Activated naive CD8-positive, alpha-beta T cell treated with anti-CD3 and anti-CD28 coated beads, Interleukin-2, amount 50 U/mL, for 24 hours (primary cell): ENCODE measurements at places on chromosomes 11 and 22.

GRCh38 chr11:71384561-71384960 lies 63.6 kb downstream of the DHCR7 start:
- no peak for DNase-seq

DNA sequence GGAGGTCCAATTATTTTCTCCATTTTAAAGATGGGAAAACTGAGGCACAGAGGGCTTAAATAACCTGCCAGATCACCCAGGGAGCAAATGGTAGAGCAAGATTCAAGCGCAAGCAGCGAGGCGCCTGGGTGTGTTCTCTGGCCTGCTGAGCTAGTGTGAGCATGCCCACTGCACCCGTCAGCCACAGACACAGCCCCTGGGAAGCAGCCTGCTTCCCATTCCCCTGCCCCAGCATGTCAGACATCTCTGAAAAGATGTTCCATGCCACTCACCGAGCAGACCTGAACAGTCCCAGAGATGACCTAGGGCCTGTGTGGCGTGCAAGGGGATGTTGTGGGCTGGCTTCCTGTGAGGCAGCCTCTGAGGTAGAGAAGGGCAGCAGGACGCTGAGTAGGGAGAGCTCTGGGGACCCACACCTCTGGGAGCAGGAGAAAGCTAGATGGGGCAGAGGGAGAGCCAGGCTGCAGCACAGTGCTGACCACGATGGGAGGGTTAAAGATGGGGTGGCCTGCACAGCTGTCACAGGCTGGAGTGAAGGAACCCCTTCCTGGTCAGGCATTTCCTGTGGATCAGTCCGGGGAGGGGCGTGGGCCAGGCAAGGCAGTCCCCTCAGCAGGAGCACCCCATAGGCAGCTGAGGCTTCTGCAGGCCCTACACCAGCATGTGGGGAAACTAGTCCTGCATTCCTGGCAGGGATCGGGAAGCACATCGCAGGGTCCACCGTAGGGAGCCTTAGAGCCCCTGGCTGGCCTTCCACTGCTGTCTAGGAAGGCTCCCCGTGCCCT lies 101.4 kb downstream of the GALNT18 start:
- no peak for DNase-seq

GRCh38 chr11:119493712-119494111 lies 70.7 kb upstream of the THY1 start:
- no peak for DNase-seq

- no peak for DNase-seq
These were observed 57.0 kb upstream of the BLID start for GRCh38 chr11:122173074-122173450.

DNA sequence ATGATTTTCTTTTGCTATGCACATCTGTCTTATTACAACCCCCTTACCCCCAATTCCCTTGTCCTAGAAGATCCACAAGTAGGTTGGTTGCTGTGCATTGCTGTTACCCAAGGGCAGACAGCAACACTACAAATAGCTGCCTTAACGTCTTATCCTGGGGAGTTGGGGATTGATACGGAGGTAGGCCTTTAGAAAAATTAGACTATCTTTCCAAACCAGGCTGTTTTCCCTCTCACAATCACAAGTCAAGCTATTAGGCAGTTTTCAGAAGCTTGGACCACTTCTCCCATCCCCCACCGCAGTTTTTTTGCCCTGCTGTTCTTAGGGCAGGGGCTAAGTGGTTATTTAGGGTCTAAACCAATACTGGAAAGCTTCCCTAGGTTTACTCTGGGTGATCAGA lies 2.8 kb upstream of the PHLDB1 start:
- no peak for DNase-seq

DNA sequence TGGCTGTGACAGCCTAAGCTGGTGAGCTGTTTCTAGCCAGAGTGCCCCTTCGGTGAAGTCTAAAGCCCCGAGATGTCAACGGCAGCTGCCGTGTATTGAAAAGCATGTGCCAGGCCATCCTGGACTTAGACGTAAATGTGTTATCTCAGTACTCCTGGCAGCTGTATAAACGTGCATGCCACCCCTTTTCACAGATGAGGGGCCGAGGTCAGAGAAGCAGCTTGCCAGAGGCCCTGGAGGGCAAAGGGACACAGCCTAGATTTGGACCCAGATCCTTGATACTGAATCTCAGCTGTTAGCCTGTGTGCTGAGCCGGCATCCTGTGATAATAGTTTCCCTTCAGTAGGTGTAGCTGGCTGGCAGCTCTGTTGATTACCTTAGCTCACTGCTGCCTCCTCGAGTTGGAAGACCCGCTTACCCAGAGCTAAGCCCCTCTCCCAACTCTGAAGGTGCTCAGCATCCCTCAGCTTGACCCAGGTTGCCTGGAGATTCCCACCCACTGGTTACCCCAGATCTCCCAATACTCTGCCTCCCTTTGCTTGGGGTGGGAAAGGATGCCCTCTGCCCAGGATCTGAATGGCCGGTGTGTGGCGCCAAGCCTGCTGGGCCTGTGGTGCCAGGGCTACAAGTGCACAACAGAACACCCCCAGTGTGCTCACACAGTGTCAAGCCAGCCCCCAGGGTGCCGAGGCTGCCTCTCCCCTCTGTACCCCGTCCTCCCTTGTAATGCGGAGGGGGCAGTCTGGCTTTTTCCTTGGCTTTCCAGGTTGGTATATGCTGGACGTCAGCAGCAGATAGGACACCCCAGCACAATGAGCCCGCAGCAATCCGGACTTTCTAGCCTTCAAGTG lies 59.8 kb upstream of the WNT7B start:
- DNase-seq, result peak; percentile 47

- no peak for DNase-seq
These were observed 7.7 kb upstream of the SLC22A8 start for GRCh38 chr11:63023222-63023814.

- no peak for DNase-seq
These were observed 123.4 kb downstream of the DSCAML1 start for GRCh38 chr11:117673602-117674001.

DNA sequence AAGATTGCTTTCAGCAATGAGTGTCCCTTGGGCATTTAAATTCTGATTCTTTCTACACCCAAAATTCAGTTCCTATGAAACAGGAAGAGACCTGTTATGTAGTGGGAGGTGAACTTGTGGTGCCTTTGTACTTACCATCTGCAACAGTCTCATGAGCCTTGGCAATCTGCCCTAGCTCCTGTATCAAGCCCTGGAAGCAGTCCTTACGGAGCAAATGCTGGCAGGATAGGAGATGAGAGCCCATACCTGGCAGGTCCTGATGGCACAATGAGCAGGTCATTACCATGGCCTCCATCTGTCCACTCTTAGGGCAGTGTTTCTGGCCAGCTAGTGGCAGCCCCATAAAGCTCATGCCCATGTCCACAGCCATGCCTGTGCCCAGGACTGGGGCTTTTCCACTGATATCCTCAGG lies 10.8 kb downstream of the TRIM66 start:
- no peak for DNase-seq

DNA sequence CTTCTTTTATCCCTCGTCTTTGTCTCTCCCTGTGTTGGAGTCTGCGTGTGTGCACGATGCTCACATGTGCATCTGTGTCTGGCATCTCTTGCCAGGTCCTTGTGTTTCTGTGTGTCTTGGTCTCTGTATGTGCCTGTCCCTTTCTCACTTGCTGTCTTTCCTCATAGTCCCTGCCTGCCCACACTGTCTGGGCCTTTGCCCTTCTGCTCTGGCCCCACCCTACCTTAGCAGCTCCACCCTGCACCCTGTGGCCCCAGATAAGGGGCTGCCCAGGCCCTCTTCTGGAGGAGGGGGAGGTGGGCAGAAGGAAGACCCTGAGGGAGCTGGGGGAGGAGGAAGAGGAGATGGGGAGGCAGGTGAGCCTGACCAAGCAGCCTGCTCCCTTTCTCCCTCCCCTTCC lies 2.8 kb downstream of the EHBP1L1 start:
- DNase-seq, result no peak

DNA sequence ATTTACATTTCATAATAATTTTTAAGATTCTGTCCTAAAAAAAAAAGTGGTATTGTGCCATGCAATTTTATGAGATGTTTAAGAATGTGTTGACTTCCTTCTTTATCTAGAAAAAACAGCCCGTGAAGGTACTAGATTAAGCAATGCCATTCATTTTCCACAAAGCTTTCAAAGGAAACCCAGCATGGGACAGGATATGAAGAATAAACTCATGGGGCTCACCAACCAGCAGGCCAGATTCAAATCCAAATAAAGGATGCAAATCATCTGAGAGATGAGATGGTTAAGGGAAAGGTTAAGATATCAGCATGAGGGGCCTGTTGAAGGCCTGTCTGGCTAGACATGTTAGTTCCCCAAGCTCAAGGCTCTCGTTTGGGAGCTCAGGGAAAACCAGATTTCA lies 199.1 kb downstream of the SWAP70 start:
- no peak for DNase-seq

DNA sequence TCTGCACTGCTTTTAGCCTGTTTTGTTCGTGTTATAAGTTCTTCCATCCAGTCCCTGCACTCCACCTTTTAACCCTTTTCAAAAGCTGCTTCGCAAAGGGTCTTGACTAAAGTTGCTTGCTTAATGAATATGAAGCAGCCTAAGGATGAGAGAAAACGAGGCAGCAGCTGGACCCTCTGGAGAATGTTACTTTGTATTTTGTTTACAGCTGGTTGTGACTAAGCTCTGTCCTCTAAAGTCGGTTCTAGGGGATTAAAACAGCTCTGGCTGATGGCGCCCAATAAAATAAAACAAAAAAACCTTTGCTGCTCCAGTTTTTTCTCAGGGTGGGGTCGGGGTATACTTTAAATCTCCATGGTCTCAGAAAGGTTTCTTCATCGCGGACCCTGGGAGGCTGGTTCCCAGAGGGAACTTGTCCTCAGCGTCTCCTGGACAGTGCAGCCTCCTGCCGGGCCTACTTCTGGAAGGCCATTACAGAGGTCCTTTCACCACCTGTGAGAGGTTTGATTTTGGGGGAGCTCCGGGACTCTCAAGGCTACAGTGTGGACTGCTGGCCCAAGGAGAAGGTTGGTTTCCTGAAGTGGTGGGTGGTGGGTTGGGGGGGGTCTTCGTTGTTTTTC lies 836 bp upstream of the RBM4 start:
- no peak for DNase-seq

GRCh38 chr11:76336597-76336996 lies 44.3 kb downstream of the THAP12 start:
- DNase-seq, result no peak

GRCh38 chr11:109856928-109857327 lies 236.3 kb upstream of the ZC3H12C start:
- DNase-seq, result no peak

GRCh38 chr11:36261094-36261493 lies 28.1 kb downstream of the COMMD9 start:
- DNase-seq, result no peak

- no peak for DNase-seq
These were observed 20.9 kb upstream of the TMEM191C start for GRCh38 chr22:21446128-21446826.

GRCh38 chr11:10478574-10479550 lies 23.8 kb downstream of the AMPD3 start:
- DNase-seq, result no peak

DNA sequence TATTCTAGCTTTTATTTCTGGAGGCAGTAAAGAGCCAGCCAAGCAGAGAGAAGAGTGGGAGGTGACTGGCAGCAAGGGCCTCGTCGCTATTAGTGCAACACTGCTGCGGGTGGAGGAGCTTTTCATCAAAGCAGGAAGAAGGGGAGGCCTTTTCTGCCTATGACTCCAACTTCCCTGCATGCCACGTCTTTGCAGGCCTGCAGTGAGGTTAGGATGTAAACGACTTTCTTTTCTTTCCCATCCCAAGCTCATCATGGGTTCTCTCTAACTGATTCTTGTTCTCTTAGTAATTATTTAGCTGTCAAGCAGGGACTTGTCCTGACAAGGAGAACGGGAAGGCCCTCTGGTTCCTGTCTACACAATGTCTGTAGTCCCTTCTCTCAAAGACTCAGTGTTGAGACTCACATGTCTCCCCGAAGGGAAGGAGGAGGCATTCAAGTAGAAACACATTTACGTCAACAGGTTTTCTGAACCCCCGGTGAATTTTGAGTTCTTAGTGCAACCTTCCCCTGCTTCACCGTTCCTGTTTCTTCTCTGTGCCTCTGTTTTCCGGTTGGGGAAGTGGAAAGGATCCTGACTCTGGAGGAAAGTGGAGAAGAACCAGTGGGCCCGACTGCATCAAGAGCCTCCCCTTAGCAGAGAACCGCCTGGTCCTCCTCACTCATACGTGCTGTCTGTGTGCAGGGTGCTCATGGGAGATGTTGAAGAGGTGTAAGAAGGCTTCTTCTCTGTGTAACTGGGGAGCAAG lies 56.9 kb downstream of the PACS1 start:
- DNase-seq, result peak; percentile 70

DNA sequence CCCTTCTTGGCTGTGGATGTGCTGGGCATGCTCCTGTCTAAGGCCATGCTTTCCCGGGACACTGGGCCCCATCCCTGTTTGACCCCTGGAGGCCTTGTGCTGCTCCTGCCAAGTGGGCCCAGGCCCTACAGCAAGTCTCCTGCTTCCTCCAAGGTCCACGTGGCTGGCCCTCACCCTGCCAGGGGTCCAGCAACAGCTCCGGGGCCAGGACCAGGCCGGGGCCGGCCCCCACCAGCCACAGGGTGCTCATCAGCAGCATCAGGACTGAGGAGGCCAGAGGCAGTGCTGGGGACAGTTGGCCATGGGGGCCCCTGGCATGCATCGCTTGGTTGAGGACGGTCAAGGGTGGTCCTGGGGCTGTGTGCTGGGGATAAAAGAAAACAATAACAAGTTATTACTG lies 2.5 kb downstream of the RHBDD3 start:
- no peak for DNase-seq

- DNase-seq, result no peak
These were observed 7.3 kb downstream of the UBE2L6 start for GRCh38 chr11:57560146-57560545.

- DNase-seq, result no peak
These were observed 52.3 kb downstream of the SC5D start for GRCh38 chr11:121344824-121345223.

DNA sequence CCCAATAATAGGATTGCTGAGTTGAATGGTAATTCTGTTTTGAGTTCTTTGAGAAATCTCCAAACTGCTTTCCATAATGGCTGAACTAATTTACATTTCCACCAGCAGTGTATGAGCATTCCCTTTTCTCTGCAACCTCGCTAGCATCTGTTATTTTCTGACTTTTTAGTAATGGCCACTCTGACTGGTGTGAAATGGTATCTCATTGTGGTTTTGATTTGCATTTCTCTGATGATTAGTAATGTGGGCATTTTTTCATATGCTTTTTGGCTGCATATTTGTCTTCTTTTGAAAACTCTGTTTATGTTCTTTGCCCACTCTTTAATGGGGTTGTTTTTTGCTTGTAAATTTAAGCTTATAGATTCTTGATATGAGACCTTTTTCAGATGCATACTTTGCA lies 97.4 kb downstream of the FDX1 start:
- no peak for DNase-seq

- DNase-seq, result peak; percentile 71
These were observed 60.4 kb upstream of the CD5 start for GRCh38 chr11:61041755-61042518.

GRCh38 chr11:111906680-111907079 lies 4.9 kb downstream of the CRYAB start:
- DNase-seq, result no peak

DNA sequence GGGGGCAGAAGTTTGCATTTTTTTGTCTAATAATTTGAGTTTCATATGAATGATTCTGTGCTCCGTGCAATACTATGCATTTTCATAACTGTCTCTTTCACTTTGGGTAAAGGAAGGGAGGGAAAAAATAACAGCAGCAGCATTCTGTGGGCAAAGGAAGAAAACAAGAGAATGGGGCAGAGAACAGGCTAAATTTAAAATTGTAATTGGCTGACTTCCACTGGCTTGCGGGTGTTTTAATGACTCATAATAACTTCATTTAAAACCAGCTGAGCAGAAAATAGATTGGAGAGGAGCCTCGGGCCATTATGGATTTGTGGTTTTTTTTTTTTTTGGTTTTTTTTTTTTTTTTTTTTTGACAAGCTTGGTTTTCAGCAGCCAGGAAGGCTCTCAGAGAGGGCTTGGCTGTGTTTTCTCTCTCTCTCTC lies 107.4 kb downstream of the ZBTB16 start:
- no peak for DNase-seq
